ENCODE measurements at places on chromosomes 13 and 19.
A peak's percentile ranks its signal among the peaks of the same experiment; 100 is the strongest.

DNA sequence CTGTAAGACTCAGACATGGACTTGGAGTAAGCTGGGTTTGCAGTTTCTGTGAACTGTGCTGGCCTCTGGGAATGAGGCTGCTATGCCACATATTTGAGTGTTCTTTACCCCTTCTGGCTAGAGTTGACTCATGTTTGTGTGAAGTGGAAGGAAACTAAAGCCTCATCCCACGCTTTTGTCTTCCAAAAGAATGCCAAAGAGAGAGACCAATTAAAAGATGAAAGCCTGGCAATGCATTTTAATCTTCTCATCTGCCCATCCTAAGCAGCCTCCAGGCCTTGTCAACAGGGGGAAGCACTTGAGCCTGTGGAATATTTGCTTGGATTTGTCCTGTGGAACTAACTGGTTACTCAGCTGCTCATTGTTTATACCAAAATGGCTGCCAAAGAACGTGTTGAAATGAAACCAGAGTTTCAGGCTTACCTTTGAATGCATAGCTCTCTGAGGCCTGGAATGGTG lies 49.1 kb downstream of the LMO7 start:
- DNase-seq, result no peak

- DNase-seq, result no peak
Measured at GRCh38 chr19:4012092-4012974, 4.8 kb downstream of the PIAS4 start.

GRCh38 chr13:36331280-36331679 lies 14.9 kb downstream of the SPART start:
- DNase-seq, result no peak

DNA sequence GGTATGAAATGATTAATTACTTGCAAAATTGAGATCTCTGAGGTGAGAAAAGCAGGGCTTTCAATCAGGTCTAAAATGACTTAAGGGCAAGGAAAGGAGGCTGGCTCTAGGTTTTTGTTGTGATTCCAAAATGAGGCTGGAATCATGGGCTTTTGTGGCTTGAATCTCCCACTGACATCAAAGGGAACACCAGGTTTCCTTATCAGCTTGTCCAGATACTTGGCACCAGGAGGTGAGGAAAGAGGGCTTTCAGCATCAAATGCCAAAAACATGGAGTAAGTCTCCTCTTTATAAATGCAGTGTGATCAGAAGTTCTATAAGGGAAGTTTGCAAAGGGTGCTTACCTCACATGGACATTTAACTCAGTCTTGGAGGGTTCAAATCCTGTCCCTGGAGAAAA lies 402.3 kb downstream of the NDFIP2 start:
- DNase-seq, result no peak

- DNase-seq, result no peak
Measured at GRCh38 chr13:26007261-26008125, 44.3 kb downstream of the SHISA2 start.

DNA sequence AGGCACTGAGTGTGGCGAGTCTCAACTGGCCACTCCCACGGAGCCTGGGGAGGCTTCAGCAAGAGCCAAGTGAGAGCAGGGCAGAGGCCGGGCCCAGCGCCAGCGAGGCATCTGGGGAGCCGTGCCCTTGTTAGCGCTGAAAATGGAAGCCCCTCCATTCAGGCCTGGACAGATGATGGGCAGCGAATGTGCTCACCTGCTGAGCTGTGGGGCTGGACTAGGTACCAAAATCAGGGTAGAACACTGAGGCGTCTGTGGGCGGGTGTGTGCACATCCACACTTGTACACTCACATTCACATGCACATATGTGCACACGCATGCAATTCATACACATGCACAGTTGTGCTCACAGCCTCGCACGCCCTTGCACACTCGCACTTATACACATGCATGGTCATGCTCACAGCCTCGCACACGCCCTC lies 20.7 kb downstream of the NAXD start:
- no peak for DNase-seq

DNA sequence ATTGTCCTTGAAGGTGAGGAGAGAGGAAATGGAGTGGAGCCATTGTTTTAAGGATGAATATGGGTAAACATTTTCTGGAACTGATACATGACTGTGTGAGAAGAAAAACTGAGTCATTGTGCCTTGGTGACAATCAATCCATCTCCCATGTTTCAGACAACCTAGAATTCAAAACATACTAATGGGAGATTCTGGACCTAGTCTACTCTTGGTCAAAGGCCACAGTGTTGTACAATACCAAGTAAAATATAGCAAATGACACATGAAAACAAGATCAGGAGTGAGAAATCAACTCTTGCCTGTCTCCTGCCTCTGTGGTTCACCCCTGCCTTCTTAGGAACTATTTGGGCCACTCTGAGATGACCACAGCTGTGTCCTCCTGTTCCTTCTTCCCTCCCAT lies 13.1 kb downstream of the CEBPA start:
- no peak for DNase-seq

DNA sequence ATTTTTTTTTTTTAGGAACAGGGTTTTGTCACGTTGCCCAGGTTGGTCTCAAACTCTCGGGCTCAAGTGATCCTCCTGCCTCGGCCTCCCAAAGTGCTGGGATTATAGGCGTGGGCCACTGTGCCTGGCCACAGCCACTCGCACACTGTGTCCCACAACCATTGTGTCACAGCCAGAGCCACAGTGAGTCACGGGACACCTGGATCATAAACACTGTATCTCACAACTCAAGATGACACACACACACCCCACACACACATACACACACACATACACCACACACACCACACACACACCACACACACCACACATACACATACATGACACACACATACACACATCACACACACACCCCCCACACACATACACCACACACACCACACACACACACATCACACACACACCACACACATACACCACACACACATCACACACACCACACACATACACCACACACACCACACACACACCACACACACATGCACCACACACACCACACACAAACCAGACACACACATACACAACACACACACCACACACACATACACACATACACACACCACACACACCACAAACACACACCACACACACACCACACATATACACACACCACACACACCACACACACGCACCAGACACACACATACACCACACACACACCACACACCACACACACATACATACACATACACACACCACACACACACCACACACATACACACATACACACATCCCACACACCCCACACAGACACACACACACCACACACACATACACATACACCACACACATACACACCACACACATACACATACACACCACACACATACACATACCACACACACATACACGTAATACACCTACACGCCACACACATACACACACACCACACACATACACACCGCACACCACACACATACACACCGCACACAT lies 16.2 kb downstream of the ELAVL3 start:
- no peak for DNase-seq

- no peak for DNase-seq
Measured at GRCh38 chr13:23567906-23568460, 2.2 kb upstream of the TNFRSF19 start.

DNA sequence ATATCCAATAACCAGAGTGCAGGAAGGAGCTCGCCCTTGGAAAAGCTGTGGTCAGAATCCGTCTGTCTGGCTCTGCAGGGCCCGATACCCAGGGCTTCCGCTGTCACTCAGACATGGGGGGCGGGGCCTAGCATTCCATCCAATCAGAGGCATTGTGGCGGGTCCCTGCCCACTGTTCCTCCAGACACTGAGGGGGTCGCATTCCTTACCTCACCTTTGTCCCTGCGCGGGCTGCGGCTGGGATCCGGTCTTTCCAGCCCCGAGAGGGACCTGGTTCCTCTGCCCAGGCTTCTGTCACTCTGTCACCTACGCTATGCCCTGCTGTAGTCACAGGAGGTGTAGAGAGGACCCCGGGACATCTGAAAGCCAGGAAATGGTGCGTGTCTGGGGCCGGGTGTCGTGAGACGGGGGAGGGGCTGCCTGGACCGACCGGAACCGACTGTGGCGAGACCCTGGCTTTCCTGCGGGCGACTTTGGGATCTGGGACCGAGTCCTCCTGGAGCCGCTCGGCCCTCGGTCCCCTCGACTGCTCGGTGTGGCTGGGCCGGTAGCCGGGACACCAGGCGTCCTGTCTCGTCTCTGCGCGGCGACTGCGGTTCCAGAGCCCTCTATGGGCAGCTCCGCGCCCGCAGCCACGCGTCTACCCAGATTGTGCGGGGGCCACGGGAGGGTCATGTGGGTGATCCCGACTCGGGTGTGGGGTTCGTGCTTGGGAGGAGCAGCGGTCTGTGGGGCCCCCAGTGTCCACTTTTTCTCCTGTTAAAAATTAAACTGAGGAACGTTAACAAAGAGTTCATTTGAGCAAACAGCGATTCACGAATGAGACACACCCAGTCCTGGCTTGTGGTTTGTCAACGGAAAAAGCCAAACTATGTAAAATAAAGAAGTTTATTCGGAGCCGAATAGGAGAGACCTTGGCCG lies at the start of gene ZNF69:
Gene ZNF69 (plus strand): TSS at position 172 of the 921 bp plus-strand sequence. CDS start 142 bp downstream, at position 314.
- peak; percentile 79 for DNase-seq

GRCh38 chr13:109110159-109110558 lies 480.7 kb downstream of the MYO16 start:
- DNase-seq, result no peak

DNA sequence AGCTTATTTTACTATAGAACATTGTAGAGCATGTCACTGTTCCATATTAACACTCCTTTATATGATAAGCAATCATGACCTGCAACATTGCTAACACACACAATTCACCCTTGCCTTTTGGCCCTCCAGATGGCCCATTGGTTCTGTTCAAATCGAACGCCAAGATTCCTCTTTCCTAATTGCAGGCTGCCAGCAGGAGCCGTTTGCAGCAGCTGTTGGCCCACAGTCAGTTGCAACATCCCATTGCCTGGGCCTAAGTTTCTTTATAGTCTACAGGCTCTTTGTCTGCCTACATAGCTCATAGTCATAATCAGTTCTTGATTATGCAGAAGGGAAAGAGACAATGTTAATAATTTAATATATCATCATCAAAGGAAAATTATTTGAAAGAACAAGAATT lies 37.6 kb downstream of the KCTD12 start:
- peak; percentile 31 for DNase-seq

GRCh38 chr19:1144741-1145140 lies 29.3 kb downstream of the SBNO2 start:
- no peak for DNase-seq

DNA sequence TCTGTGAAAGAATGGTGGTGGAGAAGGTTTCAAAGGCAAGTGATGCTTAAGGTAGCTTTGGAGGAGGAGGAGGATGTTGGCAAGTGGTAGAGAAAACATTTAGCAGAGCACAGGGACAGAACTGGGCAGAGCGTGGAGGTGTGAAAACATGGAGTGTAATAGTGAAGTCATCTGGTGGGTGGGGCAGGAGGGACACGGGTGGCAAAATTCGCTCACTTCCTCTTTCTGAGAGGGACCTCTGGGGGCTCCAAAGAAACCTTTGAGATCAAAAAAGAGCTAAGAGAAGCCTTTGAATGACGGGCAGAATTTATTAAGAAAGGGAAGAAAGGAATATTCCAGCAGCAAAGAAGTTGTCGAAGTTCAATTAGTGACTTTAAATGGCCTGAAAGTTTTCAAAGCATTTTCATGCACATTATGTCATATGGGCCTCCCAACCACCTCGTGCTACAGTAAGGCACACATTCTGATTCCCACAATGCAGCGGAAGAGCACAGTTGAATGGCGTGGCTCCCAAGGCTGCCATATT lies 82.8 kb downstream of the STARD13 start:
- no peak for DNase-seq

- no peak for DNase-seq
Measured at GRCh38 chr13:40109351-40109844, 453.9 kb downstream of the COG6 start.

DNA sequence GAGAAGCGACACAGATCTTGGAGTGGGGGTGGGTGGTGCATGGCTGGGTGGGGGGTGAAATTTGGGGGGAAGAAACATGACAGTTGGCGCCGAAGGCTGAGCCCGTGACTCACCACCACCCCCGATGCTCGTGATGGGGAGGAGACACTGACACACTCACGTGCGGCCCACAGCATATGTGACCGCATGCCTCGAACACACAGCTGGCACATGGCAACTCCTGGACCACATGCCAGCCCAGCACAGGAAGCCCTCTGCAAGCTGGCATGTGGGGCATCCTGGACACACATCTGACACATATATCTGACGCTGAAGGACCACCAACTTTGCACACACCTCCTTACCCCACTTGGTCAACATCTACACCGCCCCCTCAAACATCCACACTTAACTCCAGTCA lies 1.2 kb upstream of the GRIK5 start:
- DNase-seq, result no peak

- no peak for DNase-seq
Measured at GRCh38 chr19:31099515-31100205, 249.6 kb downstream of the TSHZ3 start.

DNA sequence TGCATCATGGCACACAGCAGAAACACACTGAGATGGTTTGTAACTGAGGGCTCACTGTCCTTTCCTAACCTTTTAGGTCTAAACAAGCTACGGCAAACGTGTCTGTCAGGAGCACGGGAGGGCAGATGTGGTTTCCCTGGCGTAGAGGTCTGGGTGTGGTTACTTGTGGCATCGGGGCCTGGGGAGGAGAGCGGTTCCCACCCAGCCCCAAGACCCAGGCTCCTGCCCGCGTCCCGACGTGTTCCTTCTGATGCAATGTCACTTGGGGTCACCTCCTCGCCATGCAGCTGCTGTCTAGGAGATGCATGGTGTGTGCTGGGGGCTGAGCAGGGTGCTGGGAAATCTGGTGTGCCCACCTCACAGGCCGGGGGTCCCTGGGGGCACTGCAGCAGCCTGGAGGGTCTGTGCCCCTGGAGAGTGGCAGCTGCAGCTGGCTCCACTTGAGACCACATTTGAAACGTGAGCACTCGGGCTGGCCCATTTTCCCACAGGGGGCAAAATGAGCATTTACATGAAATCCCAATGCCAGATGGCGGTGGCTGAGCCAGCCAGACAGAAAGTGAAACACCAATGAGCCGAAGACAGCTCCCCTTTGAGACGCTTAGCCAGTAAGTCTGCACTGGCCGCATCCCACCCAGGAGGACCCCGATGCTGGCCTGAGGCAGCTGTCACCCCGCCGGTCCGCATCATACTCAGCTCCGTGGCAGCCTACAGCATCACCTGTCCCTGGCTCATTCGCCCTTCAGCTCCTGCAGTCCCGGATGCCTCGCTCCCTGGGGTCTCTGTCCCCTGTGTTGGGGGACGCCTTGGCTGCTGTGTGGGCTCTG lies 22.3 kb upstream of the MYDGF start:
- DNase-seq, result no peak

DNA sequence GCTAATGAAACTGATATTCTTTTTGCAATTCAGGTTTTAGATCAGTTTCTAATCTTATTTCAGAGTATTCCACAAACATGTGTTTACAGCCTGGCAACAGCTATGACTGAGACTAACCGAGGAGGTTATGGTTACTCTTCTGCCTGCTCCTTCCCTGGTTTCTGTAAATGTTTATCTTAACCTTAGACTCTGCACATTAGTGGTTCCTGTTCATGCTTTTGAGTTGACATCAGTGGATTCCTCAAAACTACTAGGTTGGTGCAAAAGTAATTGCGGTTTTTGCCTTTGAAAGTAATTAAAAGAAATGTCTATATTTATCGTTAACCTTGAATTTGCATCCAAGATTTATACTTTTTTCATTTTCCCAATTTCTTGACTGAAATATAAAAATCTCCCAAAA lies 237.0 kb upstream of the TSHZ3 start:
- DNase-seq, result no peak
